Stimulated activated CD8-positive, alpha-beta memory T cell treated with anti-CD3 and anti-CD28 coated beads, Interleukin-2, amount 100 ng/mL, for 48 hours (primary cell): ENCODE measurements at places on chromosomes 12 and 14.

GRCh38 chr12:89250213-89250612 lies 102.1 kb downstream of the DUSP6 start:
- DNase-seq: no peak

DNA sequence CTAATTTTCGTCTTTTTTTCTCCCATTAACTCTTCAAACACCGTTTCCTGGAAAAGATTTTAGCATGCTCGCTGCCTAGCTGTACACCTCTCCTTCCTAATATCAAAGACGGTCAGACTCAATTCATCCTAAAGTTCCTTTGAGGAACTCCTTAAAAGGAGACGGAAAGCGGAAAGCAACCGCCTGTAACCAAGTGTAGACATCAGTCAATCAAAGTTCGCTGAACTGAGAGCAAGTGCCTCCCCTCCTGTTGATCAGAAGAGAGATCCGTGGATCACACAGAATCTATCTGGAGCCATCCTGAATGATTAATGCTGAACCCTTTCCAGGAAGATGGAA lies 412 bp upstream of the TEP1 start:
- DNase-seq: no peak

DNA sequence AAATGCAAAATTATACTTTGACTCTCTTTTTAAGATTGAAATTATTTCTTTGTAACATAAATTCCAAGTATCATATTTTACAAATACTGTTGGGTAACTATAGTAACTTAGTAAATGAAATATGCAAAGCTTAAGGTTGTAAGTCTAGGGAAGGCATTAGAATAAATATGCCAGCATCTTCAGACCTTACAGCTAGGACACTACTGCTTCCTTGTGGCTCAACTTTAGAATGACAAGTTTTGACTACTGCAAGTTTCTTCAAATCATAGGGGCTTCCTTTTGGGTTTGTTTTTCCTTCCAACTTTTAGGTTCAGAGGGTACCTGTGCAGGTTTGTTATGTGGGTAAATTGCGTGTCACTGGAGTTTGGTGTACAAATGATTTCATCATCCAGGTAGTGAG lies 17.7 kb upstream of the ANP32D start:
- no peak for DNase-seq

DNA sequence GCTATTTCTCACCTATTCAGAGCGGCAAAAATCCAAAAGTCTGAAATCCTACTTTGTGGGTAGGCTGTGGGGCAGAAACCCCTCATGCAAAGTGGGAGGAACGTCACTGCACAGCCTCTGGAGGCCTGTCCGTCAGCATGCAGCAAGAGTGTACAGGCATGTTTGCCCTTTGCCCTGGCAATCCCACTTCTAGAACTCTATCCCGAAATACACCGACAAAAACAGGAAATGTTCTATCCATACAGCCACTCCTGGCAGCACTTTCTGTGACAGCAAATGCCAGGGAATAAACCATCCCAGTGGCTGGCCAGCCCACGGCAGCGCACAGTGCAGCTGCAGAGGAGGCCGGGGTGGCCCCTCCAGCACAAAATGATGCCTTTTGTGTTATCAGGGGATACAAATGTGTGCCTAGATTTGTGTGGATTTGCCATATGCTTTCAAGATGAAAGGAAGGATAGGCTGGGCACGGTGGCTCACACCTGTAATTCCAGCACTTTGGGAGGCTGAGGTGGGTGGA lies 39.7 kb downstream of the AMN start:
- no peak for DNase-seq

DNA sequence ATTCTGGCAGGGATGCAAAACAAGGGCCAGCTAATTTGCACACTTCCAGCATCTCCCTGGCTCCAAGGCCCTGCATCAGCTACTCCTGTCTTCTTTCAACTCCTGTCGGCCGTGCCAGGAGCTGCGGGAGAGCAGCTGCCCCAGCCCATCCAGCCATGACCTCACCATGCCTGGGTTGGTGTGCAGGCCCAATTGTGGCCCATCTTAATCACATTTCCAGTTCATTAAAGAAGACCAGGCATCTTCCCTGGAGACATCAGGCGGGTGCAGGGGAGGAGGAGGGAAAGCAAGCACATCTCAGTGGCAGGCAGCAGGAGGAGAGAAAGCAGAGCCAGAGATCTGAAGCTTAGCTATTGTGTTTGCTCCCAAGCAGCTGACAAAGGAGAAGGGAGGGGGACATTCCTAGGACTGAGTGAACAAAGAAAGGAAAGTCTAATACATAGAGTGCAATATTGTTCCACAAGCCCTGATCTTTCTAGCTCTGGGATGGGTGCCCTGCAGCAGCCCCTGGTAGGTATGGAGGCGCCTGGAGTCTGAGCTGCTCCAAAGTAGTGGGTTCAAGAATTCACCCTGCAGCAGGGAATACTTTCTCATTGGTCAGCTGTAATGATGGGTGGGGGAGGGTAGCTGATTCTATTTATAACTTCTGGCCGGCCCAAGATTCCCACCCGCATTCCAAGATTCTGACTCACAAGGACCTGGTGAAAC lies 40.1 kb downstream of the VWF start:
- DNase-seq: no peak

- DNase-seq: peak; percentile 77
These were observed 1.4 kb downstream of the BAZ1A start for GRCh38 chr14:34873589-34874385.

DNA sequence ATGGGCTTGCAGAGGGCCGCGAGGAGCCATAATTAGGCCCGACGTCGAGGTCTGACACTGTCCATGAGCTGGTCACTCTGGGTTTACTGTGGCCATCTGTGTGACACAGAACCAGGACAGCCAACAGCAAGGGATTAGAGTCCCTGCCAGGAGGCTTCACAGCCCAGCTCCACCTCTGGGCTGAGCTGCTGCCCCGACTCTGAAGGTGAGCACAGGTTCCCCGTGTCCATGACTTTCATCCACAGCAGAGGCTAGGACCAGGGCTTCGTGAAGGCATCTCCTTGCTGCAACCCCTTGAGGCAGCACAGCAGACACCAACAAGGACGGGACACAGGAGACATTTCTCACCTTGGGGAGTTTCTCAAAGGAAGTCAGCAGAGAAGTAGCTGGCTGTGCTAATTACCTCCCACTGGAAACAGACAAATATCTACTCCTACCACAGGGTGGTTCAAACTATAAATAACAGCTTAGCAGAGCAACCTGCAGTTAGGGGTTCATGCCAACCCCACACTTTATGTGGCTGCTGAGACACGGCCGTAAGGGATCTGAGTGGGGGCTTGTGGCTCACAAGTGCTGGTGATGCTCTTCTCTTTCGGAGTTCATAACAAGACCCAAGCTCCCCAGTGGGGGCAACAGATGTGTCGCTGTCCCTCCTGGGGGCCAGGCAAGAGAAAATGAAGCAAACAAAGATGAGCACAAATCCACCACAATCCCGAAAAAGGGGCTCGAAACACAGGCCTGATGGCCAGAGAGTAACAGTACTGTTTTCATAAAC lies 29.2 kb downstream of the ZFYVE21 start:
- no peak for DNase-seq
